Effector CD8-positive, alpha-beta T cell (primary cell): ENCODE measurements at places on chromosomes 7 and 10.

GRCh38 chr7:116231949-116232348, 21.6 kb downstream of the TES start:
- no peak for DNase-seq

- DNase-seq = no peak
These were observed 247.6 kb downstream of the DNAJB6 start for GRCh38 chr7:157584420-157584819.

GRCh38 chr7:127652333-127653248, 597 bp downstream of the SND1 start:
- no peak for DNase-seq

GRCh38 chr10:19209319-19209718, 160.7 kb downstream of the MALRD1 start:
- DNase-seq = no peak

DNA sequence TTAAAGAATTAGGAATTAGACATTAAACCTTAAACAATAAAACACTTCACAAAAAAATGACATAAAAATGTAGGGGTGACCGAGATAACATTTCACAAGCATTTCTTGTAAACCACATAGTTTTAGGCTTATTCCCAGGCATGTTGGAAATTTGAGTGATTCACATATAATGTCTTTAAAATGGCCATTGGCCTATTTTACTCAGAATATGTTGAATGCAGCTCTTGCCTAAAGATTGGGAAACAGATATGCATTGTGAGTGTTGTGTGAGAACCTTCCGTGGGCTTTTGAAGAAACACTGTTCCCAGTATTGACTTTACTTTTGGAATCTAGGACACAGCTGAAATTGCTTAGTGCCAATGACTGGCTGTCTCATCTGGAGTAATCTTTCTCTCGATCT, 79.6 kb downstream of the ARL5B start:
- DNase-seq = no peak

- no peak for DNase-seq
These were observed 514 bp upstream of the GAD2 start for GRCh38 chr10:26215935-26216584.

- no peak for DNase-seq
These were observed 533.0 kb upstream of the GALNT17 start for GRCh38 chr7:70598976-70599375.

GRCh38 chr7:158672975-158673374, 31.6 kb downstream of the NCAPG2 start:
- no peak for DNase-seq

- DNase-seq = no peak
These were observed 53.1 kb upstream of the ST8SIA6 start for GRCh38 chr10:17507538-17507937.

GRCh38 chr10:20835335-20835734, 61.8 kb downstream of the NEBL start:
- DNase-seq = no peak

DNA sequence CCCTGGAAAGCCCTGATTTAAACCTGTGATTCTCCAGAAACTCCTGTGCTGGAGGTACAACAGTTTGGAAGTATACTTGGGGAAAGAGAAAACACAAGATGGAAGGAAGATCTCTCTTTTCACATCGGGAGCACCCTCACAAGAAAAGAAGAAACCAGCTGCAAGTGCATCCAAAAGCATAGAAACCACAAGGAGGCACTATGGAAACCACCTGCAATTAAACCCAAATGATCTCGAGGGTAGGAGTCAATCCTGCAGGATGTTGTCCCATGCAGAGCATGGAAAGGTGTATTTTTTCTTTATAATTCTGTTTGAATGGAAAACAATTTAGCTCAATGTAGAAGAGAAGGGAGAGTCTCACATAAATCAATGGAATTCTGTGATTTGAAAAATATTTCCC, 210.5 kb downstream of the TWIST1 start:
- no peak for DNase-seq
